ENCODE measurements at places on chromosomes 7 and 10.

GRCh38 chr10:35413985-35414861, 77.9 kb downstream of the CCNY start:
- no peak for DNase-seq

DNA sequence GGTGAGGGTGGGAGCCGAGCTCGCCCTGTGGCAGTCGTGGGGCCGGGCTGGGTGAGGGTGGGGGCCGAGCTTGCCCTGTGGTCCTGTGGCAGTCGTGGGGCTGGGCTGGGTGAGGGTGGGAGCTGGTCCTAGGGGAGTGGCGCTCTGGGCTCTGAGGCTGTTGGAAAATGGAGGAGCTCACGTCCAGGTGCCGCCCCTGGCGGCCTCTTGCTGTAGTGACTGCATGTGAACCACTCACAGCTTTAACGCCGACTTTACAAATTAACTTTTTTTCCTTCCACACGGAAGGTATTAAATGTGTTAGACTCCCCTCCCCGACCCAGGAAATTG, 312.6 kb downstream of the WDR37 start:
- DNase-seq = no peak

GRCh38 chr10:119466655-119467054, 75.9 kb downstream of the RGS10 start:
- DNase-seq = peak; percentile 10

GRCh38 chr7:110676785-110677184, 414.1 kb upstream of the LRRN3 start:
- DNase-seq = no peak

GRCh38 chr10:79065091-79065551, 3.6 kb upstream of the ZMIZ1 start:
- no peak for DNase-seq

DNA sequence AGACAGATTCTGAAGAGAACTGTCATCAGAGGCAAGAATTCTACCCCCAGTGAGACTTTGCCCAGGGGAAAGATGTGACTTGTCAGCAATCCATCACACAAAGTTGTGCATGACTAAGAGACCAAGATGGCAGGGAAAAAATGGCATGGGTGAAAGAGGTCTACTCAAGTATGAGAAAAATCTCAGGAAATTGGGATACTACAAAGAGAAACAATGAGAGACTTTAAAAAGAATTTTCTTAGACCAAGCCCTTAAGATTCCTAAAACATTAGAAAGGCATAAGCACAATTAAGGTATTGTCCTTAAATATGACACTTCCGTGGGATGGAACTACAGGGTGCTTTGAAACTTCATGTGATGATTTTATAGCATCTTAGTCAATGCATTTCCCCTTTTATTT, 45.6 kb upstream of the PDE1C start:
- no peak for DNase-seq

- no peak for DNase-seq
Observed at GRCh38 chr7:122544463-122544862, 154.5 kb downstream of the RNF133 start.

DNA sequence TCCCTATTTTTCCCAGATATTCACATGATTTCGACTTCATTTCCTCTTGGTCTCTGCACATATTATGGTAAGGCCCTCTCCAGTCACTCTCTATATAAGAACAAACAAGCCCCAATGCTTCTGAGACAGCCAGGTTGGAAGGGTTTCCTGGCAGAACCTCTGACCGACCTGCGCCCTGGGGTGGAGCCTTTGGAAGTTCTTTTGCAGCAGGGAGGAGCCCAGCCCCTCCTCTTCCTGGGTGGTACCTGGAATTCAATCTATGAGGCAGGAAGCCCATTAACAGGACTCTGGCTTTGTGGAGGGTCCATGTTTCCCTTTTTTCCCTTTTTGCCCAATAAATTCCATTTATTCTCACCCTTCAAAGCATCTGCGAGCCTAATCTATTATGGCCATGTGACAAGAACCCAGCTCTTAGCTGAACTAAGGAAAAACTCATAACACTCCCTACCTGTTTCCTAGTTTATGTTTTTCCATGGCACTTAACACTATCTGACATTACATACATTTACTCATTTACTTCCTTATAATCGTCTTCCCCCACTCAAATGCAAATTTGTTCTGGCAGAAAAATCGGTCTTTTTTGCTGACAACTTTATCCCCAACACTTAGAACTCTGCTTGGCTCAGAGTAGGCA, 92.5 kb upstream of the FRMD4A start:
- DNase-seq = no peak

DNA sequence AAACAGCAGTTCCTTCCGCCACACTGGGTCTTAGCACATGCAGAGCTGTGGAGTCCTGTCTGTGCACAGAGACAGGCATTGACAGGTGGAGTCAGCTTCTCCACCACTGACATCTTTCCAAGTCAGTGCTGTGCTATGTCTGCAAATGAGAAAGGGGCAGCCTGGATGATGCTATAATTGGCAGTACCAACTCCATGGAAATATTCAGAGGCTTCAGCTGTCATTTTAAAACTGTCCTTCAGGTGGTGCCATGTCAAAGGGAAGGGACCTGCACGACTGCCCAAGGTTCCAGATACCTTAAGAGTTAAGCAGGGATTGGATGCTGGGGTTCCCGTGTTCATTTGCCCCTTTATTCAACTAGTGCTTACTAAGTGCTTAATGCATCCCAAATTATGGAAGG, 258.0 kb upstream of the PRKCQ start:
- DNase-seq = no peak

DNA sequence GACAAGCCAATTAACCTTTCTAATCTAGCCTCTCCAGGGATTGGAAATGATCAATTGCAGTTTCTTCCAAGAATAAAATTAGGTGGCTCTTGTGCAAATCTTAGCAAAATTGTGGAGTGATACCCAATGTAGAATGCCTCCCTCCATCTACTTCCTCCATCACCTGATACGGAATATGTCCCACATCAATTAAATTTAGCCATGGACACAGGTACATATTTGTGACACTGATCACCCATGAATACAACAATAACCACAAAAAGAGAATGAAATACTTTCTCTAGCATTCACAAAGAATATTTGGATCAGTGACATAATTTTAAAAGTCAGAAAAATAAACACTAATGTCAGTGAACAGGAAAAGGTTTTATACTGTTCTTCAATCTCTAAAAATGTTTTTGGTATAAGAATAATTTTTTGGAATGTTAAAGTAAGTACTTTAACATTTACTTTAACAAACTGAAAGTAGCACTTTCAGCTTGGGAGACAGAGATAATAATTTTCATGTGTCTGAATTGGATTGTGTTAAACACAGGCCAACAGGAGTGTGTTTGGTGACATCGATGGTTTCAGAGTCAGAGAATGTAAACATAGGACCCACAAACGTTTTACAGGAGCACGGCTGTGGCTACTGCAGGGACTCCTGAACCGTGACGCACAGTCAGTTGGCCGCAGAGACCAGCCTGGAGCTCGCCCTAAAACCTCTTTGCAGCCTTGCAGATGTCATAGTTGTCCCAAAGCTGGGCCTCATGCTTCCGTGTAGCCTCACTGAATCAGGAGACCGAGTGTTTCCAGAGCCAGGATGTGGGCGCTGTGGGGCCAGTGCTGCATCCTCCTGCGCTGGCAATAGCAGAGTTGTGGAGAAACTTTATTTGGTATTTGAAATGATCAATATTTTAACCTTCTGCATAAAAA, 7.2 kb downstream of the RBM20 start:
- no peak for DNase-seq

- peak; percentile 15 for DNase-seq
Observed at GRCh38 chr7:36781011-36781738, 56.9 kb upstream of the AOAH start.

- no peak for DNase-seq
Observed at GRCh38 chr10:1396297-1396635, 340.1 kb downstream of the WDR37 start.

DNA sequence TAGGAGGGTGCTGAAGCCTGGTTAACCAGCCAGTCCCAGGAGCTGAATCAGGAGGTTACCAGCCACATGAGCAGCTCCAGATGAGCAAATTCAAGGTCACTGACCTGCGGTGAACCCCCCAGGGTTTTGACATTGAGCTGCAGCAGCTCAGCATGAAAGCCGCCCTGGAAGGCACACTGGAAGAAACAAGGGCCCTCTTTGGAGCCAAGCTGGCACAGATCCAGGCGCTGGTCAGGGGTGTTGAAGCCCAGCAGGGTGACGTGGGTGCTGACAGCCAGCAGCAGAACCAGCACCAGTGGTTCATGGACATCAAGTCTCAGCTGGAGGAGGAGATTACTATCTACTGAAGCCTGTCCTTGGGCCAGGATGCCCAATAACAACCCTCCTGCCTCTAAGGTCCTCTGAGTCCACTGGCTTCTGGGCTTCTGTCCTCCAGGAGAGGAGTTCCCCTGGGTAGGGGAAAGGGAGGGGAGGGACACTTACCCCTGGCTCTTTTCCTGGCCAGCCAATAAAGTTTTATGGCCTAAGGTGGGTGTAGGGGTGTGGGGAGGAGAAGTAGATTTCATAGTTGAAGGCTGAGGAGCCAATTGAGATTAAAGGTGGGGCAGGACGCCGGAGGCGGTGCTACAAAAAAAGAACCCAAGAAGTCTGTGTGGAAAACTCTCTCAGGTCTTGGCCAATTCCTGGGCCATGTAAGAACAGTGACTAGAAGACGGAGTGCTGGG, 29.4 kb upstream of the ATOH7 start:
- no peak for DNase-seq

DNA sequence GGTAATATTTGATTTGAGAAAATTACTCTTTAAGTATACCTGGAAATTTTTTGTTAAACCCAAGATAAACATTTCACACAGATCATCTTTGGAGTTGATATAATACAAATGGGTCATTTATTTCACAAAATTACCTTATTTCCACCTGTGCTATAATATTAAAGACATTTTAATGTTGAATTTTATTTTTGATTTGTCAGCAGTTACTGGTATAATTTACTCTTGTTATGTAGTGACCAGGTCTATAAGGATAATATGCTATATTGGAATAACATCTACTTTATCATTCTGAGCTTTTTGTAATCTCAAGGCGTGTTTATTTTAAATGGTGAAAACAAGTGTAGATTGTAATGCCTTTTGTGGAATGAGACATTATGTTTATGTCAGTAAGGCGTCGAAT, 26.6 kb downstream of the PRKAR2B start:
- DNase-seq = no peak

GRCh38 chr10:69102440-69102839, 14.5 kb downstream of the SRGN start:
- no peak for DNase-seq

- DNase-seq = no peak
Observed at GRCh38 chr7:18495412-18496340, at the start of gene HDAC9. Gene HDAC9, plus strand, starts transcription at chr7:18495749. Its CDS starts 554 bp downstream, at chr7:18496303.

DNA sequence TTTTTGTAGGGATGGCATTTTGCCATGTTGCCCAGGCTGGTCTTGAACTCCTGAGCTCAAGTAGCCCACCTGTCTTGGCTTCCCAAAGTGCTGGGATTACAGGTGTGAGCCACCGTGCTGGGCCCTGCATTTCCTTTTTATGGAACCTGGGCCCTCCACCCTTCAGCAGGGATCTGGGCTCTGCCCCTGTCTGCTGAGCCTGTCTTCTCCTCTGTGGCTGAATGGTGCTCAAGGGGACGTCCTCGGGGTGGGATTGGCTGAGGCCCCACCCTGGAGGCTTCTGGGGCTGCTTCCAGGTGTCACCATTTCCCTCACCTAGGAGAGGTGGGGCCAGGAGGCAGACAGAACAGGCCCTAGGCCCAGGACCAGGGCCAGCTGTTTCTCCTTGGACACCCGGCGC, 18.4 kb downstream of the FAM241B start:
- DNase-seq = no peak

DNA sequence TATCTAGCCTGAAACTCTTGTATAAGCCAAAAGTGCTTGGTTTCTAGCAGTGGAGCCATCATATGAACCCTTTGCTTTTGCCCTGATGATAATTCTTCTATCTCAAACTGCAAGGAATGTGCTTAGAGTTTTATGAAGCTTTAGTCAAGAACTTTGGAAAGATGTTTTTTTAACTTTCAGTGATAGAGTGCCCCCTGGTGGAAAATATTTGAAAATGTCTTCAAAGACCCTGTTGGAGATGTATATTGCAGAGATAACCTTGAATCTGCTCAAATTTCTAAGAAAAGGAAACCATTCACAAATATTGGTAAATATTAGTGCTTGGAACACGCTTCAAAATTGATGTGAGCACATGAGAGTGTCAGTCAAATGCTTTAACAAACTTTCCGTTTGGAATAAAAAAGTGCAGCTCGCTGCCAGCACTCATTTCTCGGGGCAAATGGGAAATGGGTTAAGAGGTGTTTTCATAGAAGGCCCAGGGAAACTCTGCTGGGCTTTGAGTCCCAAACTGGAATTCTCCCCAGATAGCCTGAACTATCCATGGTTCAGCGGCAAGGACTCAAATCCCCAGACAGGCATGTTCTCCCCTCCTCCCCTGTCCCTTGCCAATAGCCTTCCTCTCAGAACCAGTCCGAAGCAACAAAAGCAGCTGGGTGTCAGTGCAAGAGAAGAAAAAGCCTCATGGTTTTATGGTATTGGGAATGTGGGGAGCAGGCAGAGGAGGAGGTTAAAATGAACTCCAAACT, 129.3 kb downstream of the MYOF start:
- no peak for DNase-seq

- DNase-seq = no peak
Observed at GRCh38 chr7:100509231-100509630, 25.5 kb downstream of the NYAP1 start.

DNA sequence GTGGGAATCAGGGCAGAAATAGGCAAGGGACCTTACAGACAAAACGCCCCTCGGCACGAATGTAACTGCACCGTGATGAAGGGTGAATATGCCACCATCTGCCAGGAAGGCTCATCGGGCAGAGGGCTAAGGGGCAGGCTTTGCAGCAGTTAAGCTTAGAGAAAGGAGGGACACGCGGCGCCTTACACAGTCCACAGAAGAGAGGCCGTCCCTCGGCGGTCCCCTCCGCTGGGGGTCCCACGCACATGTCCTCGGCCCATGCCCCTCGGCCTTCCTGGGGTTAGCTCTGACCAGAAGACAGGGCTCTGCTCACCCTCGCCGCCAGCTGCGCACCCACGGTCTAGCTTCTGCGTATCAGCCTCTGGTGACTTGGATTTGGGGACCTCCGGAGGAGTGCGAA, 141.1 kb downstream of the DYNC2I1 start:
- no peak for DNase-seq

GRCh38 chr10:24723386-24723787, 300 bp downstream of the ARHGAP21 start:
- DNase-seq = peak; percentile 30

- no peak for DNase-seq
Observed at GRCh38 chr7:94368371-94368791, 26.3 kb upstream of the COL1A2 start.

DNA sequence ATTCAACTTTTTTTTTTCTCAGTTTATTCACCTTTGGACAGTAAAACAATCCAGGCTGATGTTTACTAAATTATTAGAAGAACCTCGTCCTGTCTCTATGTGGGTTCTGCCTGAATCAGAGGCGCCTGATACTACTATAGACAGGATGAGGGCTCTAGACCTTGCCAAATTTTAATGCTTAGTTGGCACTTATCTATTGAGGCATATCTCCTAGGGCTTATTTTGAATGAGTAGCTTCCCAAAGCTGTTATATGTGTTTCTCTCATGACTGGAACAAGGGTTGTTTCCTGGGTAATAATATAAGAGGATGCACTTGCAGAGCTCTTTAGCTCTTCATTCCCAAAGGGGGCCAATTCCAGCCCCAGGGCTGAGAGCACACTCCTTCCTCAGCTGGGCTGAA, 23.6 kb downstream of the HECW1 start:
- no peak for DNase-seq

GRCh38 chr10:45441239-45442190, 67.5 kb downstream of the ALOX5 start:
- no peak for DNase-seq

- DNase-seq = no peak
Observed at GRCh38 chr10:88841316-88842111, 10.1 kb downstream of the ANKRD22 start.

GRCh38 chr7:6159097-6159483, 113.3 kb downstream of the CYTH3 start:
- no peak for DNase-seq
